Urinary bladder (tissue), 4 donors: ENCODE measurements at places on chromosomes 6 and 20. TPM values are rescaled to one million over a fixed set of nuclear protein-coding genes. Genes with fewer than 3 reads are reported as not detected.
A peak's percentile ranks its signal among the peaks of the same experiment; 100 is the strongest.

Gene KCNK15
- 0.67 TPM for polyA plus RNA-seq

DNA sequence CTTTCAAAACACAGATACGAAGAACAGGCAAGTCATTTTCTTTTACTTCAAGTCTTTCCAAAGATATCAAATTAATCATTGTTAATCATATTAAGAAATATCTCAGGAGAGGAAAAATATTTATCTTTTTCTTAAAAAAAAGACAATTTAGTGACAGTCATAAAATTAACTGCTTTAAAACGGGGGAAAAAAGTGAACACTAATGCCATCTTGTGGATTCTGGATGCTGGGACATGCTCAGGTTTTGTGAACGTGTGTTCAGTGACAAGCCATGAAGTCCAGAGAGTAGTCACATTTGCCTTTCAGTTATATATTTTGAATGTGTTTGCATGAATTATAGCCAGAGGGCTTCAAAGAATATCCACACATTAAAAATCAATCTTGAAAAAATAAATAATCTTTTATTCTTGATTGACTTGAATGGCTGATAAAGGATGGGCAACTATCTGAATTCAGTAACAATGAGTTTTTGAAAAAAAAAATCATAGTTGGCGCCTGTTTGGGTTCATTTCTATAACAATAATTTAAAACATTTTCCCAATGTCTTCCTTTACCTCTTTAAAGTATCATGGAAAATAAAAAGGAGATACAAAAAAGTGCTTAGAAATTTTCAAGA is 74.7 kb upstream of the NOX3 start:
- no peak for DNase-seq

Gene CST2
- polyA plus RNA-seq = not detected

- DNase-seq = no peak
Observed at GRCh38 chr20:16966276-16966880, 218.2 kb downstream of the OTOR start.

- peak; percentile 88 for DNase-seq
Observed at GRCh38 chr6:47034926-47035325, 7.2 kb downstream of the ADGRF1 start.

GRCh38 chr20:19823971-19824370 is 65.9 kb downstream of the RIN2 start:
- DNase-seq = no peak
